Esophagus mucosa (tissue), 1 donor: ENCODE measurements at places on chromosomes 6 and 20. TPM values are rescaled to one million over a fixed set of nuclear protein-coding genes. Genes with fewer than 3 reads are reported as not detected.

GRCh38 chr20:37575884-37576283 lies 48.2 kb upstream of the BLCAP start:
- no peak for ATAC-seq

DNA sequence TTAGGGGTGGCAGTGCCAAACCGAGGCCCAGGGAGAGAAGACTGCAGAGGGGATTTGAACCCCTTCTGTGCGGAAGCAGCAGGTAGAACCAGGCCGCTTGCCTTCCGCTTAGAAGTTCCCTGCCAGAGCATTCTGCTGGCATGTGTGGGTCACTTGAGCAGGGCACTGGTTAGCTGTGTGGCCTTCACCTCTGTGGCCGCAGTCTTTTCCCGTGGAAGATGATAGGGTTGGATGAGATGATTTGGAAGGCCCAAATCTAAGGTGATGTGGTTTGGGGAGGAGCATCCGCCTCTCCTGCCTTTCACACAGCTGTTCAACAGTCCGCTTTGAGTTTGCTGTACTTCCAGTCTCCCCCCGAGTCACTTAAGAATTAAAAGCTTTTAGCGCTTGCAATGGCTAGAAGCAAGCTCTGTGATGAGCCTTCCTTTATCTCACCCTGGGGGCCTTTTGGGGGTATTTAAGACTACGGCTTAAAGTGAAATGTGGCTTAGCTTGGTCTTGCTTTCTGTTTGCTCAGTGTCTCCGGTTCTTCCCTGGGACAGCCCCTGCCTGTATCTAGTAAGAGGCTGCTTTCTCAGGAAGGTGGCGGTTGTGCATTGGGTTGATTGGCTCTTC lies 743 bp downstream of the CMTR1 start:
- peak; percentile 47 for ATAC-seq

DNA sequence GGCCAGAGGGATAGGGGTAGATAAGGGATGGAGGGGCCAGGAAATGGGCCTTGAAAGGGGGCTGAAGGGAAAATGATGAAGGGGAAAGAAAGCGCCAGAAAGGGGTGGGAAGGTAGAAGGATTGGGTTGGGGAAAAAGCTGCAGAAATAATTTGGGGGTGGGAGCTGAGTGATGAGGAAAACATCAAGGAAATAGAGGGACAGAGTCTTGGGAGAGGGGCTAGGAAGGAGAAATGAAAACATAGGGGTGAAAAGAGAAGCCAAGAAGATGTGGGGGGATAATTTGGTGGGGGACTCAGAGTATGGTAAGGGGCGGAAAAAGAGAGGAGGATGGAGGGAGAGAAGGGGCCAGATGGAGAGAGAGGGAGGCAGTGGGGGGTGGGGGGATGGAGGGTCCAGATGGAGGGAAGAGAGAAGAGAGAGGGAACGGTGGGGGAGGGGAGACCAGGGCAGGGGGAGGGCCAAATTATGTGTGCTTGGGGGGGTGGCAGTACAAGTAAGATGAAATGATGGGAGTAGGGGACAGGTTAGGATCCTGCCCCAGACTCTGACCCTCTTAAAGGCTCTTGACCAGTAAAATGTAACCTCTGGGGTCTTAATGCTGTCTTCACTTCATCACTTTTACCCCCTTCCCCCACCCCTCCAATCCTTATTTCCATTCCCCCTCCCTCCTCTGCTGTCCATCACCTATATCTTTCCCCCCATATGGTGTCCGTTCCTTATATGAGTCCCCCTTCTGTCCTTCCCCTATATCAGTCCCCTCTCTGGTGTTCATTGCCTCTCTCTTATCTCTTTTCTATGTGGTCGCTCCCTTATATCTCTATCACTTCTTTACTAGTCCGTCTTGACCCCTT lies 852 bp downstream of the SYNGAP1 start:
- no peak for ATAC-seq

GRCh38 chr6:138545621-138545980 lies 46.3 kb upstream of the NHSL1 start:
- no peak for ATAC-seq

DNA sequence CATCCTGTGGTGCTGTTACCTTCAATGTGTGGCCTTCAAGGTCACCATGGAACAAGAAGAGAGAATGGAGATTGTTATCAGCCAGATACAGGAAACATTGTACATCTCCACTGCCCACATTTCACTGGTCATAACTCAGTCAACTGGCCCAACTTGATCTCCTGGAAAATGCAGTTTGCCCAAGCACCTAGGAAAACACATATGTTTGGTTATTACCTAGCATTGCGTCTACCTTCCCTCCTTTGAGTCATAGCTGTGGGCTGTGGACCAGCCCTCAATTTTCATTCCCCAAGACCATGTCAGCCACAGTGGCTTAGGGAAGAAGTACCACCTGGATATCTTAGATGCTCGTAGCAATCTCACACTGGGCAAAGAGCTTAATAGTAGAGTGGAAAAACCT lies 513.4 kb downstream of the KIF16B start:
- ATAC-seq, result no peak

DNA sequence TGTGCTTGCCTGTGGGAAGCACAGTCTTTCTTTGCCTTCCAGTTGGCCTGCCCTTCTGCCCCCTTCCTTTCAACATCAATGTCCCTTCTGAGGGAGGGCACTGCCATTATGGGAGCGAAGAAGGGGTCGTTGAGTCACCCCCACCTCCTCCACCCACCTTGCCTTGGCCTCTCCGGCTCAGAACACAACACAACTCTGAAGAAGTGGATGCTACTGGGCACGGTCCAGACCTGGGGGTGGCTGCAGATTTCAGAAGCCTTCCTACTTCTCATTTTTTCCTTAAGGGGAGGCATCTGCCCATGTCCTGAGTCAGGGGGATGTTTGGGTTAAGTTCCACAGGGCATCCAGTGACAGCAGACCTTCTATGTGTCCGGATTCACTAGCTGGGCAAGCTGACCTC lies 72.1 kb downstream of the GFOD1 start:
- no peak for ATAC-seq

DNA sequence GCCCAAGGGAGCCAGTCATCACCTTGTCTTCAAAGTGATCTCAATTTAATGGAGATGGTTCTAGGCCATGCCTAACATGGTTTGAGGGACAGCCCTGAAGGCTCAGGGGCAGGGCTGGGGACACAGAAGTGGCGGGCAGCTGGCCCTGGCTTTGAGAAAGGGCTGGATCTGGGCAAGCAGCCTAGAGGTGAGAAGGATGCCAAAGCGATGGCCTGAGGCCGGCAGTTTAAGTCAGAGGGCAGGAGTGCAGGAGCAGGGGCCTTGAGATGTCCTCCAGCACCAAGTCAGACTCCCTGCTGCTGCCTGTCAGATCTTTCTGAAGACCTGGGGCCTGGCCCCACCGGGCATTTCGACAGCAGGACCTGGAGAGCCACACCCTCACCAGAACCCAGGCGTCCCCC lies 28.4 kb upstream of the APMAP start:
- ATAC-seq, result no peak

DNA sequence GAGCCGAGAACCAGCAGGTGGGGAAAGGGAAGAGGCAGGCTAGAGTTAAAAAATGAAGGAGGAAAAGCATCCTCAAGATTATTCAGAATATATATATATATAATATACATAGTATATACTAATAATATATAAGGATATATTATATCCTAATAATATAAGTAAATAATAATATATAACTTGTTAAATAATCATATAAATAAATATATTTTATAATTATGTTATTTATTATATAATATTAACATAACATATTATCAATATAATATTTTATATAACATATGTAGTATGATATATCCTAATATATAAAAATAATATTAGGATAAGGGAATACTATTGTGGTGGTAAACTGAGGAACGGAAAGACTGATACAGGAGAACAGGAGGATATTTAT lies 171.8 kb downstream of the TRIM27 start:
- no peak for ATAC-seq

DNA sequence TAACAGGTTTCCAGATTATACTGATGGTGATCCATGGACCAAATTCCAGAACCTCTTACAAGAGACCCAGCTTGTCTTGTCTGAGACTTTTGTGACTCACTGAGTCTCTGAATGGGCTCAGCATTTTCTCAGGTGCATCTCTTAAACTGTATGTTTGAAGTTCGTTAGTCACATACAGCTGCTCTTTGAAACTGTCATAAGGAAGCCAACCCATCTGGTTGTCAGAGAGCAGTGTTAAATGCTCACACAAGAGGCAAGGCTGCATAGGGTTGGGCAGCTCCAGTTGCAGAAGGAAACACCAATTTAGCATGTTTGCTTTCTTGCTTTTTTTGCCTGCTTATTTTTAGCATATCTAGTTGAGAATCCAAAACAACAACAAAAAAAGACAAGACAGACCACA lies 47.1 kb downstream of the TRIM27 start:
- ATAC-seq, result no peak

DNA sequence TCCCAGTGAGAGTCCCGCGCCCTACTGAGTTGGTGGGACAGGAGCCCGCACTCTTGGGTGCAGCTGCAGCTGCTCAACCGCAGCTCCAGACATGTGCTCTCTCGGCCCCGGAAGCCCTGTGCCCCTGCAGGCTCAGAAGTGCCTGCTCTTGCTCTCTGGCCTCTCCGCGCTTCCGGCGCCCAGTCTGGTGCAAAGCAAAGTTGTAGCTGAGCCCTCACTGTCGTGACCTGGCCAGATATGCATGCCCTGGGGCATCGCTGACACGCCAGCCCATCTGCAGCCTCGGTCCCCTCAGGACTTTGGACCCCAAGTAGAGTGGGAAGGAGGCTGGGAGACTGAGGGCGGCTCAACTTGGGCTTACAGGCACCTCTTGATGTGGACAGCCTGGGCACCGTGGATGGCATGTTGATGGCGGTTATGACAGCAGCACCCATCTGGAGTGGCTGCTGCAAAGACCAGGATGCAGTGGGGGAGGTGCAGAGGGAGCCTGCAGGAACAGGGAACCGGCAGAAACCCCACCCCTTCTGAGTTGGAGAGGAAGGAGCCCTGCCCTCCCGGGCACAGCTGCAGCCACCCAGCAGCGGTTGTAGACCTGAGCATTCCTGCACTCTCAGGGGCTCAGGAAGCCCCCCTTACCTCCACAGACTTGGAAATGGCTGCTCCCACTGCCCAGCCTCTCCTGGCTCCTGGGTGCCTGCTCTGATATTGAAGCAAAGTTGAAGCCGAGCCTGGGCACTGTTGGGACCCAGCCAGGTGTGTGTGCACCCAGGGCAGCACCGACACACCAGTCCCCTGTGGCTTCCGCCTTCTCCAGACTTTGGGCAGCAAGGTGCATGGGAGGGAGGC lies 462.6 kb downstream of the TBC1D32 start:
- ATAC-seq, result no peak

- ATAC-seq, result peak; percentile 10
Observed at GRCh38 chr20:1887321-1887720, 7.9 kb upstream of the SIRPA start.

DNA sequence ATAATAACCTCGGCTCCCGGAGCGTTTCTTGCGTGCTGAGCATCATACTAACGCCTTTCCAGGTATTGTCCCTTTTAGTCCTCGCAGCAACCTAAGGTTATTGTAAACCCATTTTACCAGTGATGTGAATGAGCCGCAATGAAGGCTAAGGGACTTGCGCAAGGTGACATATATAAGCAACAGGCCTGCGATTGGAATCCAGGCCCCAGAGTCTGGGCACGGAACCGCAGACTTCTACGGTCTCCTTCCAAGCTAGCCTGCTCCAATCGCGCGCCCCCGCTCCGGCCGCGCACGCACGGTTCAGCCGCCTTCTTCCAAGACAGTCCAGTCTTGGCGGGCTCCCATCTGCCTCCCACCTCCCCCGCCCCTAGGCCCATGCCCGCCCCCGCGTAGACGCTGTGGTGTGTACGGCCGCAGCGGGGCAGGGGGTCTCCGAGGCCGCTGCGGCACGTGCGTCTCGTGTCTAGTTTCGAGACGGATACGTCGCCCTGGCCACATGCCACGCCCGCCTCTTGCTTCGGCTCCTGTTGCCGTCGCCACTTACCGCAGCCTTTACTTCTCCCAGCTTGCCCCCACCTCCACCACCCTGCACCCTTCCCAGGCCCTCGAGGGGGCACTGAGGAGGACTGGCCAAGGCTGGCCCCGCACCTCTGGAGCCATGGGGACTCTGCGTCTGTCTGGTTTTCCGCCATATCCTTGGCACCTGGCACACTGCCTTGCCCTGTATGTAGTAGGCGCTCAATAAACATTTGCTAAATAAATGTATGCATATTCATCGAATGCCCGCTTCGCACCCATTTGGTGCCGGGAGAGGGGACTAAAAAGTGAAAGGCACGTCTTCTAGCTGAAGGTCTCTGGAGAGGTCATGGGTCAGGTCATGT lies 855 bp upstream of the GFOD1 start:
- ATAC-seq, result peak; percentile 2

GRCh38 chr6:25556516-25556915 lies 95.5 kb upstream of the SCGN start:
- peak; percentile 47 for ATAC-seq

Gene HLA-DMB
- 5.5 TPM for total RNA-seq

Gene BACH2
- 0.76 TPM for total RNA-seq

Gene MUC21
- 721 TPM for total RNA-seq

Gene LY6G6F
- not detected for total RNA-seq
